ENCODE measurements at places on chromosomes 12 and 14. TPM values are rescaled to one million over a fixed set of nuclear protein-coding genes. Genes with fewer than 3 reads are reported as not detected.

- H3K36me3 ChIP-seq: no peaks in the 10 kb centered on the region
- H3K4me1 ChIP-seq: no peaks in the 10 kb centered on the region
- H3K27ac ChIP-seq: no peak overlapping the region
- no peak overlapping the region for H3K4me3 ChIP-seq
Observed at GRCh38 chr12:67333649-67334048, 64.5 kb downstream of the CAND1 start.

GRCh38 chr14:96914571-96915128, 117.5 kb downstream of the VRK1 start:
- H3K36me3 ChIP-seq: no peaks in the 10 kb centered on the region
- no peak for DNase-seq
- no peak overlapping the region for H3K27ac ChIP-seq
- H3K27me3 ChIP-seq: no peaks in the 10 kb centered on the region
- H3K4me3 ChIP-seq: no peak overlapping the region
- H3K4me1 ChIP-seq: peaks cover 12% of the 10 kb centered on the region

Gene PRB2
- not detected for total RNA-seq

DNA sequence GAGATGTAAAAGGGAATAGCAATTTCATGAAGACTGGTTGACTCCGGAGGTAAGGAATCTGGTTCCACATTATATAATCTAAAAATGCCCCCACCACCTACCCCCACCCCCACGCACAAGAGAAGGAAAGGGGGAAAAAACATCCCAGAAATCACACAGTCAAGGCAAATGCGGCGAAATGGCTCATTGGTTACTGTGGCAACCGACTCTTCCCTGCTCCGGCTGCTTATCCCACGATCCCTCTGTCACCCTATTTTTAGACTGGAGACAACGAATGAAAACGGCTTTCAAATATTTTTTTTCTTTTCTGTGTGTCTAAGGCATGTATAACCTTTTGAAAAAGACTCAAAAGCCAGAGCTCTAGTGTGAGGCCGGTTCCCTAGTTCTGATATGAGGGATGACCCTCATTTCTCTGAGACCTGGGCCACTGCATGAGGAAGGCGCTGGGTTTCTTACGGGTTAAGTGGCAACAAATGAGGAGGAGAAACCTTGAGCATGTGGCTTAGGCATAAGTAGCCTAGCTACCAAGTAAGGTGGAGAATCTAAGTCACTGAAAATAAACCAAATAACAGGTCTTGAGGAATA, 148.3 kb upstream of the GRIN2B start:
- no peak overlapping the region for H3K4me3 ChIP-seq
- no peaks in the 10 kb centered on the region for H3K36me3 ChIP-seq
- no peak for DNase-seq
- no peaks in the 10 kb centered on the region for H3K27me3 ChIP-seq
- no peak overlapping the region for H3K27ac ChIP-seq
- no peaks in the 10 kb centered on the region for H3K4me1 ChIP-seq

DNA sequence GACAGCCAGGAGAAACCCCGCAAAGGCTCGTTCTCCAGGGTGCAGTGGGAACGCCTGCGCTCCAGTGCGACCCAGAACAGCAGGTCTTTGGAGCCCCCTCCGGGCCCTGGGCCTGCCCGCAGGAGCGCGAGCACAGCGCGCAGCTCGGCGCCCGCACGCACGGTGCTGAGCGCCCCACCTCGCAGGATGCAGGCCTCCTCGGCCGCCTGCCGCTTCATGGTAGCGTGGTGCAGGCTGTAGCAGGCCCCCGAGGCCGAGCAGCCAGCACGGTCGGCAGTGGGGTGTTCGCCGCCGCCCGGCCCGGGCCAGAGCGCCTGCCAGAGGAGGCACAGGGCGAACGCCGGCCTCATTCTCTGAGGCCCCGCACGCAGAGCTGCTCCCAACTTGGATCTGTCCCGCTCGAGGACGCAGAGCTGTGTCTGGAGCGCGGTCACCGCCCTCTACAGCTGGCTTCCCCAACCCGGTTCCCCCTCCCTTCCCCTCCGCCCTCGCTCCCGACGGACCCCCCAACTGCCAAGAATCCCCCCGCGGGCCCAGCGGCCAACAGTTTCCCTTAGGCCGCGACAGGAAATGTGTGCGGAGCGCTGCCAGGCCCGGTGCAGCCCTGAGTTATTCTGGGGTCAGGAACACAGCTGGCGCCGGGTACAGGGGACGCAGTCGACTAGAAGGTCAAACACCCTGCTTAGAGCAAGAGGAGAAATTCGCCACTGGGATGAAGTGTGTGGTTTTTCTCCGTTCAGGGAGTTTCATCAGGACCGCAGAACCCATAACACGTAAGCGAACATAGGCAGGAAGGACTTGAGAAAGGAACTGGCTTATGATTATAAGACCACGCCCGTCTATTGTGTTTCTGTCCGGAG, at the start of gene CLEC14A:
CLEC14A (minus strand) TSS at position 421 of the 860 bp plus-strand sequence; CDS start at position 350, 71 bp downstream.
- peak; percentile 3 for DNase-seq
- H3K27ac ChIP-seq: no peak within 1 kb of the TSS
- H3K27me3 ChIP-seq: no peaks in the 10 kb centered on the region
- H3K4me3 ChIP-seq: peak within 1 kb of the TSS; percentile 47
- H3K36me3 ChIP-seq: no peaks in the 10 kb centered on the region

GRCh38 chr14:53450871-53451270, 297.7 kb upstream of the DDHD1 start:
- no peak for DNase-seq
- no peak overlapping the region for H3K4me3 ChIP-seq
- no peaks in the 10 kb centered on the region for H3K4me1 ChIP-seq
- H3K36me3 ChIP-seq: no peaks in the 10 kb centered on the region
- H3K27me3 ChIP-seq: peaks cover 3% of the 10 kb centered on the region

- no peaks in the 10 kb centered on the region for H3K36me3 ChIP-seq
- peak overlapping the region; percentile 81 for H3K27ac ChIP-seq
- no peaks in the 10 kb centered on the region for H3K27me3 ChIP-seq
Observed at GRCh38 chr14:50230701-50231474, 490 bp downstream of the SOS2 start.

- H3K27me3 ChIP-seq: no peaks in the 10 kb centered on the region
- no peaks in the 10 kb centered on the region for H3K36me3 ChIP-seq
- no peak overlapping the region for H3K27ac ChIP-seq
- no peak for DNase-seq
Observed at GRCh38 chr14:92917041-92917940, 5.7 kb upstream of the CHGA start.

- no peaks in the 10 kb centered on the region for H3K4me1 ChIP-seq
- DNase-seq: no peak
- H3K27ac ChIP-seq: no peak overlapping the region
- H3K27me3 ChIP-seq: peaks cover 13% of the 10 kb centered on the region
- no peak overlapping the region for H3K4me3 ChIP-seq
Observed at GRCh38 chr12:119415714-119416113, 81.2 kb downstream of the CCDC60 start.

- H3K27ac ChIP-seq: no peak overlapping the region
- no peaks in the 10 kb centered on the region for H3K36me3 ChIP-seq
- H3K4me1 ChIP-seq: no peaks in the 10 kb centered on the region
- DNase-seq: no peak
- no peaks in the 10 kb centered on the region for H3K27me3 ChIP-seq
- no peak overlapping the region for H3K4me3 ChIP-seq
Observed at GRCh38 chr12:124273630-124274029, 21.3 kb upstream of the RFLNA start.

GRCh38 chr12:47272412-47273190, 192.8 kb upstream of the AMIGO2 start:
- no peaks in the 10 kb centered on the region for H3K36me3 ChIP-seq
- no peak overlapping the region for H3K27ac ChIP-seq
- H3K4me3 ChIP-seq: no peak overlapping the region
- no peak for DNase-seq

- H3K4me1 ChIP-seq: no peaks in the 10 kb centered on the region
- H3K27ac ChIP-seq: no peak overlapping the region
- H3K4me3 ChIP-seq: no peak overlapping the region
Observed at GRCh38 chr14:77284066-77284465, 13.1 kb upstream of the NGB start.

Gene MYO1H
- total RNA-seq: not detected

DNA sequence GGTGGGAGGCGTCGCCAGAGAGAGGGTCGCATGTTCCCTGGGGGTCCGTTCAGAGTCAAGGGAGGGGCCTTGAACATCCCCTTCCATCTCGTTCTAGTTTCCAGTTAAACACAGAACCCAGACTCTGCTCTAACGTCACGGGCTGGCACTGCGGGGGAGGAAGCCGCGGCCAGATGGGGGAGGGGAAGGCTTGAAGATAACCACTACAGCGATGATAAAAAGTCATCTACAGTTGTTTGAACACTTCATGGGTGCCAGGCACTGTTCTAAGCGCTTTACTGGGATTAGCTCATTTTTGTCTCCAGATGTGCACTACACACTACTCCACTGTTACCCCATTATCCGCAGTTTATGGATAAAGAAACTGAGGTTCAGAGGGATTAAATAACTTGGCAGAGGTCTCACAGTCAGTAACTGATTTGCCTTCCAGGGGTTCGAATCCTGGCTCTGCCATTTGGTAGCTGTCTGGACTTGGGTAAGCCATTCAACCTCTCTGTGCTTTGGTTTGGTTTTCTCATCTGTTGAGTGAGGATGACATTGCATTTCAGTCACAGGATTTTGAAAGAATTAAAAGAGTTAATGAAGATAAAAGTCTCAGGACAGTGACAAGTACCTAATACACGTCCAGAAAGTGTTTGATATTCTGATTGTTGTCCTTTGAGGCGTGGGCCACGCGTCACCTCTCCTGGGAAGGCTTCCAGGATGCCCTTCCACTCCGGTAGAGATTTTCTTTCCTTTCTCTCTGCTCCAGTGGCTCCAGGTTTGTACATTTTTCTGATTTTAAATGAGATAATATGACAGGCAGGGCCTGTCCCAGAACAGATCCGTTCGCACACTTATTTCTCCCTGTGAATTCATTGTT, 798 bp upstream of the RASAL1 start:
- peak overlapping the region; percentile 32 for H3K4me3 ChIP-seq
- H3K27me3 ChIP-seq: peaks cover 30% of the 10 kb centered on the region
- peaks cover 5% of the 10 kb centered on the region for H3K4me1 ChIP-seq
- H3K27ac ChIP-seq: no peak overlapping the region
- H3K36me3 ChIP-seq: no peaks in the 10 kb centered on the region
- DNase-seq: peak; percentile 59

Gene BRMS1L
- 7.7 TPM for total RNA-seq

DNA sequence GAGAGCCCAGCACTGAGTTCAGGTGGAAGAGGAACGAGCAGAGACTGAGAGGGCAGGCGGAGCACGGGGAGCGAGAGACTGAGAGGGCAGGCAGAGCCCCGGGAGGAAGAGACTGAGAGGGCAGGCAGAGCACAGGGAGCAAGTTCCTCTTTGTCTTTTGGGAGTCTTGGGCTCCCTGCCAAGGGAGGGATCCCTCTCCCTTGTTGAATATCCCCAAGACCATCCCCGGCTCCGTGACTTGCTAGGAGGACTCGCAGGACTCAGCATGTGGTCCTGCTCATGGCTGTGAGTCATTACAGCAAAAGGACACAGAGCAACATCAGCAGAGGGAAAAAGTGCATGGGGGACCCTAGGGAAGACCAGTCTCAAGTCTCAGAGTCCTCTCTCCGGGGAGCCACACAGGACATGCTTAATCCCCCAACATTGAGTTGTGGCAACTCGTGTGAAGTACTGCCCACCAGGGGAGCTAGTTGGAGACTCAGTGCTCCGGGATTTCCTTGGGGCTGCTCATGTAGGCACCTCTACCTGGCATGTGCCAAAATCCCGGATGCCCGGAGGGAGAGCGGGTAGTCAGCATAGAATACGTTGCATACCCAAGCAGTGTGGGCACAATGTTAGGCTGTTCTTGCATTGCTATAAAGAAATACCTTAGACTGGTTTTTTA, 81.0 kb downstream of the CCDC92 start:
- H3K4me3 ChIP-seq: no peak overlapping the region
- H3K27ac ChIP-seq: no peak overlapping the region
- H3K27me3 ChIP-seq: peaks cover 45% of the 10 kb centered on the region
- H3K4me1 ChIP-seq: no peaks in the 10 kb centered on the region
- no peaks in the 10 kb centered on the region for H3K36me3 ChIP-seq
- DNase-seq: no peak

Gene CLEC4A
- total RNA-seq: 1.9 TPM

- H3K4me3 ChIP-seq: no peak overlapping the region
- no peaks in the 10 kb centered on the region for H3K27me3 ChIP-seq
- no peaks in the 10 kb centered on the region for H3K36me3 ChIP-seq
- no peak for DNase-seq
- H3K27ac ChIP-seq: no peak overlapping the region
Observed at GRCh38 chr14:86404989-86405649, 875.2 kb downstream of the FLRT2 start.

Gene MGP
- 2.2 TPM for total RNA-seq

Gene POLE2
- total RNA-seq: 1.8 TPM

- peak; percentile 85 for DNase-seq
- H3K27ac ChIP-seq: peak overlapping the region; percentile 50
- H3K4me3 ChIP-seq: no peak overlapping the region
- H3K4me1 ChIP-seq: peaks cover 34% of the 10 kb centered on the region
- no peaks in the 10 kb centered on the region for H3K27me3 ChIP-seq
Observed at GRCh38 chr12:54404061-54405004, 14.7 kb downstream of the ITGA5 start.

Gene ASCL1
- not detected for total RNA-seq

GRCh38 chr14:40870252-40870651, 736.4 kb upstream of the LRFN5 start:
- H3K27ac ChIP-seq: no peak overlapping the region
- no peaks in the 10 kb centered on the region for H3K27me3 ChIP-seq
- DNase-seq: no peak
- no peaks in the 10 kb centered on the region for H3K36me3 ChIP-seq

Gene CACNA1C
- 0.26 TPM for total RNA-seq
